Ascending aorta (tissue), 2 donors: ENCODE measurements at places on chromosomes 16 and 17.

DNA sequence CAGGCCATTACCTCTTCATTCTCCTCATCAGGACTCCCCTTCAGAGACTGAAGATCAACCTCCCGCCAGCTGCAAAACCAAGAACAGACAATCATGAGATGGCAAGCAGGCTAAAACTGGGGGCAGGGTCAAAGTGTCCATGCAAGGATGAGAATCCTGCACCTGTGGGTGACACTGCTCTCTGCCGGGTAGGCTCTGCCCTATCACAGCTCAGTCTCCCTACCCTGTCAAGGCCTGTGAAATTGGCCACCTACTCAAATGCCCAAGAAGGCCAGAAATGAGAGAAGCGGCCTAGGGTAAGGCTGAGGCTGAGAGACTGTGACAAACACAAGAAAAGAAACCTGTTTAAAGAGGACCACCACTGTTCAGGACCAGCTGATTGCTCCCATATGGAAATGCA is 34.3 kb downstream of the STH start:
- H3K4me1 ChIP-seq = no peaks in the 10 kb centered on the region
- DNase-seq = no peak
- no peaks in the 10 kb centered on the region for H3K27me3 ChIP-seq
- peaks cover 80% of the 10 kb centered on the region for H3K36me3 ChIP-seq
- H3K27ac ChIP-seq = no peak overlapping the region

- no peaks in the 10 kb centered on the region for H3K27me3 ChIP-seq
- peaks cover 2% of the 10 kb centered on the region for H3K4me1 ChIP-seq
- DNase-seq = no peak
- H3K27ac ChIP-seq = peak overlapping the region; percentile 10
- no peak overlapping the region for H3K4me3 ChIP-seq
These were observed 150.6 kb downstream of the CLEC16A start for GRCh38 chr16:11094857-11095565.

DNA sequence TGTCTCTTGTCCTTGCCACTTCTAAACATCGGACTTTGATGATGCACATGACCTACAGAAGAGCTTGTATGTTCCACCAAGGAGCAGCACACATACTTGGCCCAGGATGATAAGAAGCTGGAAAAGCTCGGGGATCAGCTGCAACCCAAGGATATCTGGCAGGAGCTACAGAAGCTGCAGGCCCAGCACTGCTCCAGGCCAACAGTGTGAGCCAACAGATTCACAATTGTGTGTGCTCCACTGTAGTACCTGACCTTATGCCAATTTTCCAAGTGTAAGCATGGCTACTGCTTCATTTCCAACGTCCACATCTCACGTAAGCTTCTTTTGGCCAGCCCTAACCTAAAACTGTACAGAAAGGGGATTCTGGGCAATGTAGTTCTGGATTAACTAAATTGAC is 83.4 kb downstream of the COX10 start:
- H3K27me3 ChIP-seq = no peaks in the 10 kb centered on the region
- H3K36me3 ChIP-seq = no peaks in the 10 kb centered on the region
- no peak overlapping the region for H3K4me3 ChIP-seq
- no peak overlapping the region for H3K27ac ChIP-seq
- H3K4me1 ChIP-seq = no peaks in the 10 kb centered on the region
- DNase-seq = no peak

- H3K36me3 ChIP-seq = no peaks in the 10 kb centered on the region
- no peak overlapping the region for H3K27ac ChIP-seq
- H3K27me3 ChIP-seq = no peaks in the 10 kb centered on the region
- no peak for DNase-seq
- no peak overlapping the region for H3K4me3 ChIP-seq
- no peaks in the 10 kb centered on the region for H3K4me1 ChIP-seq
These were observed 349.5 kb downstream of the NPIPA8 start for GRCh38 chr16:17986991-17987390.

DNA sequence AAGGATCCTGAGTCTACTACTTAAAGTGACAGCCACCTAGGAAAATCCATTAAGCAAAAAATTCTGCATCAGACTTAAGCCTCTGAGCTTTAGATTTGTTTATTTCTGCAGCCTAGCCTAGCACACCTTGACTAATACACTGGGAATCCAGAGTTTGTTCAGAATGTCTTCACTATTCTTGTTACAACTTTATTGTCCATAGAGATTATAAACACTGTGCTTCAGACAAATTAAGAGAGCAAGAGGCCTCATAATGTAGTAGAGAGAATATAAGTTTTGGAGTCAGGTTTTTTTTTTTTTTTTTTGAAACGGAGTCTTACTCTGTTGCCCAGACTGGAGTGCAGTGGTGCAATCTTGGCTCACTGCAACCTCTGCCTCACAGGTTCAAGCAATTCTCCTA is 8.9 kb upstream of the THUMPD1 start:
- H3K4me1 ChIP-seq = no peaks in the 10 kb centered on the region
- H3K27me3 ChIP-seq = no peaks in the 10 kb centered on the region
- no peak overlapping the region for H3K27ac ChIP-seq
- H3K36me3 ChIP-seq = no peaks in the 10 kb centered on the region

DNA sequence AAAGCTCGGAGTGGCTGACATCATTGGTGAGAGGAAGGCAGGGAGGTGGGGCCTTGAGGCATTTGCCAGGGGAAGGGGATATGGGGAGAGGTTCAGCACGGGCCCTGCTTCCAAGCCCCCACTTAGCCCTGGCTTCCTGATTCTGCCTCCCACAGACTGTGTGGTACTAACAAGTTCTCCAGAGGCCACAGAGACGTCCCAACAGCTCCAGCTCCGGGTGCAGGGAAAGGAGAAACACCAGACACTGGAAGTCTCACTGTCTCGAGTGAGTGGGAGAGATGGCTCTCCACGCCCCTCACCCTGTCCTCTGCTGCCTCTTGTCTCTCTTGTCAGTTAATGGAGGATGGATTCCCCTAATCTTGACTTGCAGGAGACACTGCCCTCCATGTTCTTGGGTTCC is 8.1 kb downstream of the NFATC2IP start:
- DNase-seq = no peak
- H3K4me1 ChIP-seq = no peaks in the 10 kb centered on the region
- peaks cover 68% of the 10 kb centered on the region for H3K36me3 ChIP-seq
- no peaks in the 10 kb centered on the region for H3K27me3 ChIP-seq
- H3K27ac ChIP-seq = no peak overlapping the region
- H3K4me3 ChIP-seq = no peak overlapping the region

DNA sequence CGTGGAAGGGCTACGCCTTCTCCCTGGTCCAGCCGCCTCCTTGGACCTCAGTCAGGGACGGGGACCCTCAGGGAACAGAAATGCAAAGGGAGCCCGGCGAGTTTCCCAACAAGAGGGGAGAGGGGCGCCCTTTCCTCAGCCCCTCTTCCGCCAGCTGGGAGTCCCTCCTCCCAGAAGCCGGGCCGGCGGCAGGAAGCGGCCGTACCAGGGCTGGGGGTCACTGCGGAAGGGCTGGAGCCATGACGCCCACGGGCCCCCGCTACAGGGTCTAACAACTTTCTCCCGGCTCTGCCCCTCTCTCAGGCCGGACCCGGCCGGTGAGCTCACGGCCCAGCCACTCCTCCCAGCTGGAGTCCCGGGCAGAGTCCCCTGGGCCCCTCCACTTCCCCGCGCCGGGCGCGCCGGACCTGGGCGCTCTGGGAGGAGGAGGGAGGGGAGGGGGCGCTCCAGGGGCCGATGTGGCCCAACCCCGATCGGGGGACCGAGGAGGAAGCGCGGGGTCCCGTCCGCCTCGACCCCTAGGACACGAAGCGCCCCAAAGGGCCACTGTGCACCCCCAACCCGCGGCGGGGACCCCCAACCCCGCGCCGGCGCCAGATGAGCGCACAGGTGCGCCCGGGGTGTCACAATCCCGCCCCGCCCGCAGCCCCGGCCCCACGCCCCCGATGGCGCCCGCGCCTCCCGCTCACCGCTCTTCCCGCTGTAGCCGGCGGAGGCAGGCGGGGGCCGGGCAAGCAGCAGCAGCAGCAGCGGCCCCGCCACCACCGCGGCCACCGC is 578 bp downstream of the PGAP6 start:
- H3K27ac ChIP-seq = peak overlapping the region; percentile 64
- H3K4me3 ChIP-seq = peak overlapping the region; percentile 98
- peaks cover 15% of the 10 kb centered on the region for H3K36me3 ChIP-seq

DNA sequence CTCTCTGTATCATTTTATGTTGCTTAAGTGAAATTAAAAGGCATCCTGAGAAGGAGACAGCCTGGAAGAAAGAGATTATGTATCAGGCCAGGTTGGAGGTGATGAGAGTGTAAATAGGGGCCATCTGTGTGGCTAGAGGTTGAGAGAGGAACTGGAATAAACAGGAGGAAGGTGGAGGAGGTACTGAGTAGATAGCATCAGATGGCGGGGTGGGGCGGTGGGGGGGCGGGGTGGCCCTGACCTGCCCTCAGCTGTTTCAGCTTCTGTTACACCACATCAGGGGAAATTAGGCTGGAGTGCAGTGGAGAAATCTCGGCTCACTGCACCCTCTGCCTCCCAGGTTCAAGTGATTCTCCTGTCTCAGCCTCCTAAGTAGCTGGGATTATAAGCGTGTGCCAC is 6.9 kb upstream of the KCNG4 start:
- H3K27ac ChIP-seq = no peak overlapping the region
- no peaks in the 10 kb centered on the region for H3K4me1 ChIP-seq
- no peaks in the 10 kb centered on the region for H3K27me3 ChIP-seq

DNA sequence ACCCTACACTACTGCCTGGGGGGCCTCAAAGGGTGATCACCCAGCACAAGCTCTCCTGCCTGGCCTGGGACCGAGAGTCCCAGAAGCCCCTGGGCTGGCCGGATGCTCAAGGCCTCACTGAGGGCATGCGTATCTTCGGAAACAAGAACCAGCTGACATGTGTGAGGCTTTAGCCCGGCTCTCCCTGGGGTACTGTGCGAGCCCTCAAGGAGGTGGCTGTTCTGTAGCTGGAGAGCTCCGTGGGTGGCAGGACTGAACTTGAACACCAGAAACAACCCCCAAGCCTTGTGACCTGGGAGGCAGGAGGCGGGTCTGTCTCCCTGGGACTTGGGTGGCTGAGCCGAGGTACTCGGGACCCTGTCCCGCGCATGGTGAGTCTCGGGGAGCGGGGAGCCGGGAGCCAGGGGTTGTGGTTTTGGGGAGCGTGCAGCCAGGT is 7.0 kb downstream of the DPEP1 start:
- no peaks in the 10 kb centered on the region for H3K27me3 ChIP-seq
- no peaks in the 10 kb centered on the region for H3K36me3 ChIP-seq
- no peaks in the 10 kb centered on the region for H3K4me1 ChIP-seq
- no peak overlapping the region for H3K4me3 ChIP-seq
- H3K27ac ChIP-seq = no peak overlapping the region
- DNase-seq = no peak

- H3K4me3 ChIP-seq = no peak overlapping the region
- H3K4me1 ChIP-seq = no peaks in the 10 kb centered on the region
- no peak for DNase-seq
These were observed 22.0 kb downstream of the KPNA2 start for GRCh38 chr17:68057531-68057952.

DNA sequence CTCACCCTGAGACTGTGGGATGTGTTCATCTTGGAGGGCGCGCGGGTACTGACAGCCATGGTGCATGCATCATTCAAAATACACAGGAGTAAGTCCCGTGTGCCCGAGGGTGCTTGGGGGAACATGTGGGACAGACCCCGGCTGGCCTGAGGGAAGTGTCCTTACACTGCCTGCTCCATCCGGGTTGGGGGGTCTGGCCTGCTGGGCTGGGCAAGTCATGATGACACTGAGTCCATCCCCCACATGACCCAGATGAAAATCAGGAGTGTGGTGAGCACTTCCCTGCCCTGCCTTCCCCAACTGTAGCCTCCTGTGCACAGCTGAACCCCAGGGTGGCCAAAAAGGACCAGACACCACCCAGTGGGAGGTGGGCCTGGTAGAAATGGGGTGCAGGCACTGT is 10.8 kb downstream of the TBC1D26 start:
- no peak overlapping the region for H3K4me3 ChIP-seq
- DNase-seq = no peak
- no peaks in the 10 kb centered on the region for H3K36me3 ChIP-seq
- H3K27ac ChIP-seq = no peak overlapping the region

GRCh38 chr17:45425125-45425983 is 7.3 kb downstream of the ARHGAP27 start:
- DNase-seq = no peak
- no peaks in the 10 kb centered on the region for H3K36me3 ChIP-seq
- no peak overlapping the region for H3K27ac ChIP-seq
- peaks cover 7% of the 10 kb centered on the region for H3K4me1 ChIP-seq
- H3K4me3 ChIP-seq = no peak overlapping the region
- peaks cover 5% of the 10 kb centered on the region for H3K27me3 ChIP-seq

DNA sequence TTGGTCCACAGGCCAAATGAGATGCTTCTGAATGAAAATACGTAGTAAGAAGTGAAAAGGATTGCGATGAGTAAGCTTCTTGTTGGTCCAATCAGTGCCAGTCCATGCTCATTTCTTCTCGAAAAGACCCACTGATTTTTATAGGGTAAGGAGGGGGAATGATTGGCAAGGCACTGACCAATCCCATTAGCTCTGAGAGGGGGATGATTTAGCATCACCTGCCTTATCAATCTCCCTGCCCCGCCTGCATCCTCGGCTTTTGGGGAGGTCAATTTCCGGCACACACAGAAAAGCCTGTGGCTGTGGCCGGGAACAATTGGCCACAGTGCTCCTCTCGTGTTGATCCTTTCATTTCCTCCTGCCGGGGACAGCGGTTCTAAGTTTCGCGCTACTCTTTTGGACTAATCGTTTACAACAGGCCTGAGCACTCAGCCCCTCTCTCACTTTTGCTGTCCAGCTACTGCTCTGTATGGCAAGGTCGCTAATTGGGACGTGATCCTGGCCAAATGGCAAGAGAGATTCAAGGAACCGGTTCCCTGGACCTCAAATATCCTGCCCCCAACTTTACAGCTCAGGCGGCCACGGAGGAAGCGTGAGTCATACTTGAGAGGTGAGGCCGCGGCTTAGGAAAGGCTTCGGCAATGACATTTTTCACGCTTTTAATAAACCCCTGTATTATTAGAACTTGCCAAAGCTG is 43.1 kb downstream of the TBX4 start:
- H3K4me3 ChIP-seq = no peak overlapping the region
- no peaks in the 10 kb centered on the region for H3K36me3 ChIP-seq
- H3K27me3 ChIP-seq = no peaks in the 10 kb centered on the region
- H3K4me1 ChIP-seq = no peaks in the 10 kb centered on the region
- no peak overlapping the region for H3K27ac ChIP-seq
- DNase-seq = no peak

DNA sequence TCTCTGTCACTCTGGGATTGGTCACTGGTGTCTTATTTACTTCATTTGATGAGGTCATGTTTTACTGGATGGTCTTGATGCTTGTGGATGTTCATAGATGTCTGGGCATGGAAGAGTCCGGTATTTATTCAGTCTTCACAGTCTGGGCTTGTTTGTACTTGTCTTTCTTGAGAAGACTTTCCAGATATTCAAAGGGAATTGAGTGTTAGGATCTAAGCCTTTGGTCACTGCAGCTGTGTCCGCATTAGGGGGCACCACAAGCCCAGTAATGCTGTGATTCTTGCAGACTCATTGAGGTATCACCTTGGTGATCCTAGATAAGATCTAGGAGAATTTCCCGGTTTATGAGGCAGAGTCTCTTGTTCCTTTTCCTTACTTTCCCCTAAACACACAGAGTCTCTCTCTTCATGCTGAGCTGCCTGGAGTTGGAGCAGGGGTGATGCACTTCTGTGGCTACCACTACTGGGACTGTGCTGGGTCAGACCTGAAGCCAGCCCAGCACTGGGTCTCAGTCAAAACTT is 214.7 kb downstream of the SPECC1 start:
- peaks cover 28% of the 10 kb centered on the region for H3K4me1 ChIP-seq
- H3K4me3 ChIP-seq = no peak overlapping the region
- no peak for DNase-seq
- peak overlapping the region; percentile 73 for H3K27ac ChIP-seq
